ENCODE measurements at places on chromosomes 3 and 15.

DNA sequence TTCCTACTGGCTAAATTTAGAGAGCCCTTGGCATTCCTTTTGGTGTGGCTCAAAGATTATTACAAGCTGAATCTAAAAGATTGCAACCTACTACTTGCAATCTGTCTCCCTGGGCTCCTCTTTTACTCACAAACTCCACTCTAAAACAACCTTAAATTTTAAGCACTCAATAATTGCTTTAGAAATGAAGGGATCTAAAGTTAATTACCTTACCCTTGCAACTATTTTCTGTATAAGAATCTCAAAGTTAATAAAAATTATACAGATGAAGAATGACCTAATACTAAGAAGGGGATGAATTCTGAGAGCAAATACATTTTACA lies 60.2 kb downstream of the ESYT3 start:
- DNase-seq = peak; percentile 26

- no peak for DNase-seq
Measured at GRCh38 chr3:151766454-151766853, 32.7 kb downstream of the AADACL2 start.

DNA sequence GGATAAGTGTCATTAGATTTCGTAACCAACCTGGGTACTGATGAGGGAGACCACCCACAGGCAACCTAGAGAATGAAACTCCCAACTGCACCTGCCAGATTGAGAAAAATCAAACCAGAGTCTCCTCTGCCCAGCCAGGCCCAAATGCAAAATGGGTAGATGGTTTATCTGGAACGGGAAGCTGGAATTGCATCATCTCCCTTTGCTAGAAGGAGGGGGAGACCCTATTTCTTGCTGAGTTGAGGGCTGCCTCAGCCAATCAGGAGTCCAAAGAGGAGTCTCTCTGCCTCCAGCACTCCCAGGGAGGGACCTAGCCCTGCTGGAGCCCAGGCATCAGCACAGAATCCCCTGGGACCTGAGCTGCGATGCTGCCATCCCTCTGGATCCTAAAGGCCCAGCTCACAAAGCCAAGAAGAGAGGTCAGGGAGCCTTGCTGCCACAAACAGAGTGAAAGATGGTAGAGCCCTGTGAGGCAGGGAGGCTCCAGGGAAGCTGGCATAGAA lies 8.1 kb downstream of the RMDN3 start:
- DNase-seq = no peak

DNA sequence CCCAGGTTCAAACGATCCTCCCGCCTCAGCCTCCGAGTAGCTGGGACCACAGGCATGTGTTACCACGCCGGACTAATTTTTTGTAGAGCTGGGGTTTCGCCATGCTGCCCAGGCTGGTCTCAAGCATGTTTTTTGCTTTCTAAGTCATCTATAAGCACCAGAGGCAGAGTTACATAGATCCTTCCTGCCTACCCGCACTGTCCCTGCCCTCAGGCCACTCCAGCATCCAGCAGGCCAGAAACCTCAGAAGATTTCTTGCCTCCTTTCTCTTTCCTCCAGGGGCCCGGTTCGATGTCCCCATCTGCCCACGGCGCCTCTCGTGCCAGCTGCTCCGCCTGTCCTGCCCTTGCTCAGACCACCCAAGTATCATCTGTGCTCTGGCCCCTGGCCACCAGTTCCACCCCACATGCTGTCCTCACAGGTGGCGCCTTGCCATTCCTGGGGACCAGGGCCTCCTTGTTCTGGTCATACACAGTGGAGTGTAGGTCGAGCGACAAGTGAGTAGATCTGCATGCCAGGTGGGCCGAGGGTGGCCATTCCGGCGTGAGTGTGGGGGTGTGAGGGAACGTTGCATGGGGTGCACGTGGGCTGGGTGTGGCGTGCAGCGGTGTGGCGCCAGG lies 27.3 kb downstream of the KLHDC8B start:
- DNase-seq = no peak

GRCh38 chr15:68220967-68221366 lies 8.6 kb downstream of the CLN6 start:
- no peak for DNase-seq

GRCh38 chr3:31880482-31881078 lies 100.5 kb downstream of the OSBPL10 start:
- no peak for DNase-seq

GRCh38 chr3:61181874-61182273 lies 69.4 kb downstream of the FHIT start:
- no peak for DNase-seq

DNA sequence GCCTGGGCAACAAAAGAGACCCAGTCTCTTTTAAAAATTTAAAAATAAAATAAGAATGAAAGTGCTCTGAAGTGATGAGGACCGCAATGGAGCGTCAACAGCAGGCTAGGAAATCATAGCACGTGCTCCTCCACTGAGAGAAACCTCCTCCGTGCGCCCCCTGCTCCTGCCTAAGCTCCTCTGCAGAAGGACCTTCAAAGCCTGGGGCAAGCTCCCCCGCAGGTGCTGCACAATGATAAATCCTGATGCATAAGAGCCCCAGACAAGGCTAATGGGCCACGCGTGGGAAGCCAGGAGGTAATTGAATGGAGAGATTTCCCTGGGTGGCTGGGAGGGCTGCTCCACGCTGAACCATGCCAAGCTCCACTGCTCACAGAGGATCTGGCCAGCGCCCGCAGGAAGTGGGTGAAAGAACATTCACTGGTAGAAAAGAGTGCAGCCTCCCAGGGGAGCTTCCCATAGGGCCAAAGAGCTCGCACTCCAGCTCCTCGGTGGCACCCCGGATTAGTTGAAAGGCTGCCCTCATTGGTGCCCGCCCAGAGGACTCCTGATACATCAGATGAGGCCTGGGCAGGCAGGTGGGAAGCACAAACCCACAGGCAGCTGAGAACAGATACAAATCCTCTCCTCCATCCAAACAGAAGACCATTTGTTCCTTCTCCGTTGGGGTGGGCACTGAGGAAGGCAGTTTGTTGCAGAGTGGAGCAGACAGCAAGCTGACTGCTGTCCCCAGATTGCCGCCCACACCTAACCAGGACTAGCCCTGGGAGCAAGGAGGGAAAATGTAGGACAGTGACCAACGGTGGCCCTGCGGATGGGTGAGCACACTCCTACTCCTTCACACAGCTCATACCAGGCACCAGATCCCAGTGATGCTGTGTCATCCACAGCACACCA lies 52.5 kb downstream of the CPN2 start:
- DNase-seq = no peak

- DNase-seq = no peak
Measured at GRCh38 chr15:68085052-68085451, 30.9 kb downstream of the PIAS1 start.

DNA sequence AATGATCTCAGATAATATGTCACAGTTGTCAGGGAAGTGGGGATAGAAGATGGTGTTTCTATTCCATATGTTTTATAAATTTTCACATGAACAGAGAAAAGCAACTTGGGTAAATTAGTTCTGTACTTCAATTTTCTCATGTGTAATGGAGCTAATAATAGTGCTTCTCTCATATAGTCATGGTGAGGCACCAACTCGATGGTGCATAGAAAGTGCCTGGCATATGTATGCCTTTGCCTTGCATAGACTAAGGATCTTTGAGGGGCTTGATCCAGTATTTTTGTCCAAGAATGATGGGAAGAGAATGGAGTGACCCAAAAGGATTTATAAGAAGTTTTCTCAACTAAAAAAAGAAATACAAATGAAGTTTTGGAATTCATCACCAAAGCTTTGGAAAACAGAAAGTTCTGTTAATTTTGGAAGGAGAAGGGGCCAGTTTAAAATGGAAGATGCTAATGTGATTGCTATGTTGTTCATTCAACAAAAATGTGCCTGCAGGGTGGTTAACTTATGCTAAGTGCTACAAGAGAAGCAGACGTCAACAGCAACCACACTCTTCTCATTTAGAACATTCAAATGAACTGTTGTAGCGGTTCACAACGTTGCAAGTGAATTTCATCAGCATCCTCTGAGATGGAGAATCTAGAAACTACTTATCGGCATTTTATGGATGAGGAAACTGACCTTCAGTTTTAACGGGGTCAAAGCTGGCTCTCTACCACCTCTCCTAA lies 86.1 kb downstream of the RTP4 start:
- DNase-seq = no peak

- peak; percentile 91 for DNase-seq
Measured at GRCh38 chr3:42369304-42369703, 41.1 kb downstream of the LYZL4 start.

- DNase-seq = no peak
Measured at GRCh38 chr3:110598847-110599490, 472.6 kb upstream of the NECTIN3 start.

- no peak for DNase-seq
Measured at GRCh38 chr3:133703915-133704314, 42.2 kb upstream of the TOPBP1 start.

GRCh38 chr3:112128843-112129727 lies 4.0 kb downstream of the GCSAM start:
- DNase-seq = peak; percentile 70
